ENCODE measurements at places on chromosomes 13 and 19. TPM values are rescaled to one million over a fixed set of nuclear protein-coding genes. Genes with fewer than 3 reads are reported as not detected.
A peak's percentile ranks its signal among the peaks of the same experiment; 100 is the strongest.

DNA sequence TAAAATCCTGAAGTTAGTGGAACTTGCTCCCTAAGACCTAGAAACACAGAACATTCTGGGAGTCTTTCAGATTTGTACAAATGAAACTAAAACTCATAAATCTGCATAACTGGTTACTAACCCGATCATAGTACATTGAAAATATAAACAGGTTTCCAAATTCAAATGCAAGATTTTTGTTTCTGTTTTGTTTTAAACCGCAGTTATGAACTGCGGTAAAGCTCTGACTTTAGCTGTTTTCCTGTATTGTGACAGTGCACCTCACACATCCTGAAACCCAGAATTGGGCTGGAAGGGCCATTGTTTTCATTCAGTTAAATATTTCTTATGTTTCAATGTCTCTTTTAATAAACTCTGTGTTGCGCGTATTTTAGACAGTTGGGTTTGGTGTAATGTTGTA lies 204.7 kb downstream of the SHISA2 start:
- no peak for DNase-seq

The SHISA7 gene
- not detected for total RNA-seq

DNA sequence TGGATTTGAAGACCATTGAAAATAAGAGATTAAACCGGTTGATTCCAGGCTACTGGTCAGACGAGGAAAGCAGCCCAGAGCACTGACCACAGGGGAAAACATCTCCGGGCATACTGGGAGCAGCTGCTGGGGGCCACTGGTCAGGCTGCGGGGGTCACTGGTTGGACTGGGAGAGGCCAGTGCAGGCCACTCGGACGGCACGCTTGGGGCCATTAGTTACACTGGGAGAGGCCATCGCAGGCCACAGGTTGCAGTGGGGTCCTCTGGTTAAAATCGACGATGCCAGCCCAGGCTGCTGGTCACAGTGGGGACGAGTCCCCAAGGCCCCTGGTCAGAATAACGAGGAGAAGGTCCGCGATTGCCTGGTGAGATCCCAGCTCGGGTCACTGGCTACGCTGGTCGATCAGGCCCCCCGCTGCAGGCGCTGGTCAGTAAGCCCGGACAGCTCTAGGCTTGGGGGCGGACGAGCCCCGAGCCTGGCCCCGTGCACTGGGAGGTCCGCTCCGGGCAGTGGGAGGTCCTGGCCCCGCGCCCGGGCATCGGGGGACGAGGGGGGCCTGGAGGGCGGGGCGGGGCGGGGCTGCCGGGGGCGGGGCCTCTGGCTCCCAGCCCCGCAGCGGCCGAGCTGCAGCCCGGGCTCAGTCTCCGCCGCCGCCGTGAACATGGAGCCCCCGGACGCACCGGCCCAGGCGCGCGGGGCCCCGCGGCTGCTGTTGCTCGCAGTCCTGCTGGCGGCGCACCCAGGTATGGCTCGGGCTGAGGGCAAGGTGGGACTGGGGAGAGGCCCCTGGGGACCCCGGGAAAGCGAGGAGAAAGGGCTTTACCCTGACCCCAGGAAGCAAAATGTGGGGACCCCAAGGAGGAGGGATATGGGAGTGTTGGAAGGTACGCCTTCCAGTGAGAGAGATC lies at the start of gene BCAM:
TSS of gene BCAM (plus strand) at position 641 of the 909 bp plus-strand sequence. CDS start at position 663, 22 bp downstream.
- DNase-seq, result no peak

The CHST8 gene
- total RNA-seq, result not detected

GRCh38 chr13:105364191-105364590 lies 1171.3 kb downstream of the EFNB2 start:
- no peak for DNase-seq

DNA sequence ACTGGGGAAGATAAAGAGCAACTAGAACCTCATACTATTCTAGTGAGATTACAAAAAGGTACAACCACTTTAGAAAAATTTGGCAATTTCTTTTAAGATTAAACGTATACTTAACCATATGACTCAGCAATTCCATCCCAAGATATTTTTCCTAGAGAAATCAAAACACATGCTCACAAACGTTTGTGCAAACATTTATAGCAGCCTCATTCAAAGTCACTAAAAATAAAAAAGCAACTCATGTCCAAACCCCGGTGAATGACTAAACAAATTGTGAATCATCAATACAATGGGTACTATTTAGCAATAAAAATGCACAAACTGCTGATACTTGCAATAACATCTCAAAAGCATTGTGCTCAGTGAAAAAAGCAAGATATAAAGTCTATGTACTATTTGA lies 121.5 kb downstream of the FRY start:
- no peak for DNase-seq

DNA sequence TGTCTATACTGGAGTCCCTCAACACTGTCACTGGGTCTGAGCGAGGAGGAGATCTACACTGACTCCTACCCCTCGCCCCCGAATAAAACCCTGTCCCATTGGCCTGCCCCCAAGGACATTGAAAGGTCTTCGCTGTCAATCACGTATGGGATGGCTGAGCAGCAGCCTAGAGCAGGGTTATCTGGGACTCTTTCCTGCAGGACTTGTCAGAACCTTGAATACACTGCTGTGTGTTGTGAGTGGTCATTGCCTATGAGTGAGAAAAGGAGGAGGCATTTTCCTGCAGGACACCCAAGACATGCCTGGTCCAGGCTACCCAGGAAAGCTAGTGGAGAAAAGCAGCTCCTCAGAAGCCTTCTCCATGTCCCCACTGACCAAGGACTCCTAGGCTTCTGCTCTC lies 9.6 kb downstream of the PVR start:
- no peak for DNase-seq

The TMEM255B gene
- 1.3 TPM for total RNA-seq

DNA sequence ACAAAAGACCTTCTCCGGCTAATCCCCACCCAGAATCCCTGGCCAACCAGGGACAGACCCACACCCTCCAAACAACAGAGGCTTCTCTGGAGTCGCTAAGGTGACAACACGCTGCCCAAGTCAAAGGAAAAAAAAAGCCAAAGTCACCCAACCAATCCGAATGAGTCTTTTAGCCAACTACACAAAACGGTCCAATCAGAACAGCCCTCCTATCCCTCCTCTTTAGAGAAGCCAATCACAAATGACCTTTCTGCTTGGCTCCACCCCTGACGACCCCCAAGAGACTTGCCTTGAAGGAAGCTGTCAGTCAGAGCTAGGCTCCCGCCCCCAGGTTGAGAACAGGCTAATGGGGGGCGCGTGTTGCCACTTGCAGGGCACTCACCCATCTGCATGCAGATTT lies 6.6 kb upstream of the FBXW9 start:
- peak; percentile 44 for DNase-seq

DNA sequence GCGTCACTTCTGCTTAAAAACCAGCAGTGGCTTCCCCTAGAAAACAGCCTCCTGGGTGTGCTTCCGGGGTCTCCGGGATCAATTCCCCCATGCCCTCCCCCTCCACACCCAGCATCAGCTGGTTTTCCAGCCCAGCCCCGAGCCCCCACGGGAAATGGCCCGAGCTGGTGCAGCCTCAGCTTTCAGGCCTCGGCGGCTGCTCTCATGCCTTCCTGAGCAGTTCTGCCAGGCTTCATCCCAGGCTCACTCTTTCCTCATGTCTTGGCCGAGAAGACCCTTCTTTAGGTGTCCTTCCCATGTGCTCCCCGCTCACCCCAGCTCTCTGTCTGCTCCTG lies 103.1 kb upstream of the RNF113B start:
- DNase-seq, result no peak

GRCh38 chr13:43031881-43032280 lies 8.5 kb downstream of the DNAJC15 start:
- no peak for DNase-seq

The C1QTNF9 gene
- not detected for total RNA-seq

The PRR19 gene
- 1.0 TPM for total RNA-seq

The ZNF221 gene
- 1.8 TPM for total RNA-seq

DNA sequence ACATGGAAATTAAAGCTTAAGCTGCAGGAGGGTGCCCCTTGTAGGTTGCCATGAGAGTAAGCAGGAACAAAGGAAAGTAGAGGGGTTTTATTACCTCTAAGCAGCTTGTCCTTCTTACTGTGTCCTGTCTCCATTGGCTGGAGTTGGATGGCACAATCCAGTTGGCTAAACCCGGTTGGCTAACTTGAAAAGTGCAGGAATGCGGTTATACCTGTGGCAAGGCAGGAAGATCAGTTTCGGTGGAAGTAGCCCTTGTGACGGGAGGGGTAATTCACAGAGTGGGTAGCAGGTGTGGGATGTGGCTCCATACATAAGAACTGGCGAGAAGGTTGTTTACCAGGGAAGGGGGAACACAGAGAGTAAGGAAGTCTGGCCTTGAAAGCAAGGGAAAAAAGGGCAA lies 3.2 kb downstream of the ZNF726 start:
- DNase-seq, result no peak

The SELENOV gene
- total RNA-seq, result not detected

The GFY gene
- not detected for total RNA-seq

The SLC7A10 gene
- not detected for total RNA-seq

DNA sequence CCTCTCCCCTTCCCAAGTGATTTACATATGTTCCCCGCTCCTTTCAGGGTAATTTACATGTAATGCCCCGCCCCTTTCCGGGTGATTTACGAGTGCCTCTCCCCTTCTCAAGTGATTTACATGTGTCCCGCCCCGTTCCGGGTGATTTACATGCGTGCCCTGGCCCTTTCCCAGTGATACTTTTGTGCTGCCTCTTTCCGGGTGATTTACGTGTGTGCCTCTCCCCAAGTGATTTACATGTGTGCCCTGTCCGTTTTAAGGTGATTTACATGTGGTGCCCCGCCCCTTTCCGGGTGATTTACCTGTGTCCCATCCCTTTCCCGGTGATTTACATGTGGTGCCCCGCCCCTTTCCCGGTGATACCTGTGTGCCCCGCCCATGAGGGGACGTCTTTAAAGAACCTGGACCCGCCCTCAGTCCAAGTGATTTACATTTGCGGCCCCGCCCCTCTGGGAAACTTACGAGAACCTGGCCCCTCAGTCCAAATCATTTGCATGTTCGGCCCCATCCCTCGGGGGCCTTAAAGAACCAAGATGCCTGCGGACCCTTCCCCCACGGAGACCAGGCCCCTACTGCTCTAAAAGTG lies 559 bp upstream of the LENG9 start:
- peak; percentile 97 for DNase-seq

The POGLUT2 gene
- 3.7 TPM for total RNA-seq

DNA sequence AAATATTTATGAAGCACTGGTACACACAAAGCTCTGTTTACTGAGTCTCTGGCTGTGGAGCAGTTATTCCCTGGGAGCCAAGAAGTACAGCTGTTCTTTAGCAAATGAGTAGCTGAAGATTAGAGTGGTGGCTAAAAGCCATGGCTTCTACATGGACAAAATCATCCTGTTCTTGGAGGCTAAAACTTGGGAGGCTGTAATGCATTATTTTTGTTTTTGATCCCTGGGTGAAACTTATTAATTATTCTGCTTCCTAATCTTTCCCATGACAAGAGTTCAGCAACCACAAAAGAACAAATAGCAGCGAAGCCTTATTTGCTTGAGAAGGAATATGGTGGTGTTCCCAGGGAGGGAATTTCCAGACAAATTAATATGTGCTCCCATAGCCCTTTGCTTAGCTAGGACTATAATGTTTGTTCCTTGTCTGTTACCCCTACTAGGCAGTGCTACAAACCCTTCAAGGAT lies 109.5 kb downstream of the DCT start:
- no peak for DNase-seq

GRCh38 chr19:49651820-49652550 lies 10.0 kb downstream of the SCAF1 start:
- DNase-seq, result no peak

GRCh38 chr13:34567597-34567996 lies 374.5 kb upstream of the NBEA start:
- no peak for DNase-seq

DNA sequence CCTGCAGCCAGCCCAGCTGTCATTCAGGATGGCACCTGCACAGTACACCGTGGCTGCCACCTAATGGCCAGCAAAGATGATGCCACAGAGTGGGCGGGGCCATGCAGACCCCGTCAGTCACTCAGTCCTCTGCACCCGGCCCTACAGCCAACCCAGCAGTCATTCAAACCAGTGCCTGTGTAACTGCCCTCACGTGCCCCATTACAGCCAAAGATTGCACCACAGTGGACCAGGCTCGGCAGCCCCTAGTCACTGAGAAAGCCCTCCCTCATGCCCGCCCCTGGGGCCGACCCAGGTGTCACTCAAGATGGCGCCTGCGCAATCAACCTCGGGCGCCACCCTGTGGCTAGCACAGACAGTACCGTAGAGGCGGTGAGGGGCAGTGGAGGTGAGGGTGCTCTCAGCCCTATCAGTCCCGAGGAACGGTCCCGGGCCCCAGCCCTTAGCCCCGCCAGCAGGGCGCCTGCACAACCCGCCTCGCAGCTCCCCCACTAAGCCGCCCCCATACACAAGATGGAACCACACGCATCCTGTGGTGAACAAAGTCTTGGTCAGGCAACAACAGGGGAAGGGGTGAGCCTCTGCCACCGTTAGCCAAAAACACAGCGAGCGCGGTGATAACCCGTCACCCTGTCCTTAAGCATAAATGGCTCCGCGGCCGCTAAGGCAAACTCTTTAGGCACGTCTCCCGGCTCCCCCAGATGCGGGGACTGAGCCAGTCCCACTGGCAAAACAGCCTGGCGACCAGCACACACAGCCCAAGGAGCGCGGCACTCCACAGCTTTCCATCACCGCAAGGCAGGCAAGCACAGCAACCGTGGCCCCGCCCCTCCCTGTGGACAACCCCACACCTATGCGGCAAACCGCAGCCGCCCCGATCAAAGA lies 2.3 kb downstream of the PEG3 start:
- DNase-seq, result peak; percentile 22

- DNase-seq, result no peak
Measured at GRCh38 chr13:46572752-46573431, 19.9 kb downstream of the LRCH1 start.

The GZMM gene
- total RNA-seq, result 22.5 TPM

DNA sequence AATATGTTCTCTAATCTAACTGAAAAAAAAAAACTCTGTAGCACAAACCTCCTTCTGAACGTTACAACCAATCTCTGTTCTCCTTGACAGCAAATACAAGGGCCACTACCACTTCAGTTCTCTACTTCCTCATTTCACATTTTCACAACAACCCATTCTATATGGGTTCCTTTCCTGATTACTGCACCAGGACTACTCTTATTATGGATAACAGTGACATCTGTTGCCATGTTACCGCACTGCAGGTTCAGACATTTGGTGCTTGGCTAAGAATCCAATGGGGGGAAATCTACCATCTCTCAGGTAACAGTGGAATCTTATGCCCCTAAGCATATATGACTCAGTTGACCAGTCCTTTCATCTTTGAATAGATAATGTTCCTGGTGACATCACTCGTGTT lies 11.6 kb upstream of the FPR3 start:
- peak; percentile 40 for DNase-seq

DNA sequence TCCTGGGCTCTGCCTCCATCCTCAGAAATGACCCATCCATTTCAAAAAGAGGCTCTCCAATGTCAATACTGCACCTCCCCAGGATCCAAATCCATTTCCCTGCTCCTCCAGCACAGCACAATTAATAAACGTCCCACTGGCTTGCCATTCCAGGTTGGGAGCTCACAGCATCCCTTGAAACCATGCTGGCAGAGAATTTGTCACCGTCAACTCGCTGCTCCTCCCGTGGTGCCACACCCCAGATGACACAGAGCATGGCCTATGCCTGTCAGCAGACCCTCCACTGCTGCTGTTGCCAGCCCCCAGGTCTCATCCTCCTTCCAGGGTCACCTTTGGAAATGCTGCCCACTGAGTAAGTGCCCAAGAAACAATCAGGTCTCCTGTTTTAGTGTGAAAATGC lies 53.0 kb upstream of the UQCRFS1 start:
- no peak for DNase-seq

The ZNF708 gene
- 11.7 TPM for total RNA-seq

The ODAD3 gene
- 0.25 TPM for total RNA-seq

The CLDN10 gene
- not detected for total RNA-seq

The PGLYRP1 gene
- not detected for total RNA-seq
